ENCODE measurements at places on chromosomes 2 and 18.
A peak's percentile ranks its signal among the peaks of the same experiment; 100 is the strongest.

DNA sequence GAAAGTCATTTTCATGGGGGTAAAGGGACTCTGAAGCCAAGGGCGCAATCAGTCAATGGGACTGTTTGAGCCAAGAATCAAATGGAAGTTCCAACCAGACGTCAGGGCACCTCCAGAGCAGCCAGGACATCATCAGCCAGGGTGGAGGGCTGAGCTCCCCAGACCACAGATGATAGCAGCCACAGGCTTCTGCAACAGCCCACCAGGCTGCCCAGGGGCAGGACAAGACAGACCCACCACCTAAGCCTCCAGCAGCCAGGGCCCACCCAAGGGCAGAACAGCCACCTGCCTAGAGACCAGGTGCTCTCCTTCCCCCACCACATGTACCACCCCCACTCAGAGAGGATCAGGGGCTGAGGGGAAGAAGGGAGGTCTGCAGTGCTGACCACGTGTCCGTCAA lies 53.8 kb upstream of the SLC66A3 start:
- no peak for DNase-seq

- DNase-seq, result no peak
These were observed 533.8 kb downstream of the FBXO15 start for GRCh38 chr18:73613706-73614340.

DNA sequence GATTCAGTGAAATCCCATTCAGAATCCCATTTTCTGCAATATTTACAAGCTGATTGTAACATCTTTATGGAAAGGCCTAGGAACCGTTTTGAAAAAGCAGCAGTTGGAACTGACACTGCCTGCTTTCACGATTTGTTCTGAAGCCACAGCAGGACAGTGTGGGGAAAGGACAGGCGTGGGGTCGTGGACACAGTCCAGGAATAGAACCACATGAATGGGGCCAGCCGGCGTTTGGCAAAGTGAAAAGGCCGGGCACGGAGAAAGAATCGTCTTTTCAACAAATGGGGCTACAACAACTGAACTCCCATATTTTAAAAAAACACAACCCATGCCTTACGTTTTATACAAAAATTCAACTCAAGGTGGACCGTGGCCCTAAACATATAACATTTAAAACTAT lies 69.8 kb downstream of the SLC66A2 start:
- no peak for DNase-seq

GRCh38 chr18:48408727-48409590 lies at the start of gene ZBTB7C:
TSS of gene ZBTB7C (minus strand) at chr18:48409383.
- no peak for DNase-seq

- no peak for DNase-seq
These were observed 7.6 kb downstream of the FAM168B start for GRCh38 chr2:131085646-131086045.

DNA sequence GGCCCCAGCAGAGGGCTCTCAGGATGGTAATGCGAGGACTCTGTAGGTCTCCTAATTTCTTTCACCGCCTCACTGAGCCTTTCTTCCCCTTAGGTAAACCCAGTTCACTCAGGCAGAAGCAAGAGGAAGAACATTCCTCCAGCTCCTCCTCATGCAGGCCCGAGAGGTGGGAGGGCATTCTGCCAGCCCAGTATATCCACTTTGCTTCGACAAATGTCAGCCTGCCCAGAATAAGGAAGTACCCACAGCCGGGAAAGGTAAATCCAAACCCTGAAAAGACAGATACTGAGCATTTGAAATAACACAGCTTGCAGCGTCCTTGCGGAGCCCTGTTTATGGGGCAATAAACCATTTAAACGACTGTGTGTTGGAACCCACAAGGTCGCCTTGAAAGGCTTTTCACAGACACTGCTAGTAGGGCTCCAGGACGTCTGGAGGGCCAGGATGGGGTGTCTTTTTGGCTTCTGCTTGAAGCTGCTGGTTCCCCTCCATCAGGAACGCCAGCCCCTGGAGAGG lies 63.0 kb upstream of the STPG4 start:
- peak; percentile 73 for DNase-seq

DNA sequence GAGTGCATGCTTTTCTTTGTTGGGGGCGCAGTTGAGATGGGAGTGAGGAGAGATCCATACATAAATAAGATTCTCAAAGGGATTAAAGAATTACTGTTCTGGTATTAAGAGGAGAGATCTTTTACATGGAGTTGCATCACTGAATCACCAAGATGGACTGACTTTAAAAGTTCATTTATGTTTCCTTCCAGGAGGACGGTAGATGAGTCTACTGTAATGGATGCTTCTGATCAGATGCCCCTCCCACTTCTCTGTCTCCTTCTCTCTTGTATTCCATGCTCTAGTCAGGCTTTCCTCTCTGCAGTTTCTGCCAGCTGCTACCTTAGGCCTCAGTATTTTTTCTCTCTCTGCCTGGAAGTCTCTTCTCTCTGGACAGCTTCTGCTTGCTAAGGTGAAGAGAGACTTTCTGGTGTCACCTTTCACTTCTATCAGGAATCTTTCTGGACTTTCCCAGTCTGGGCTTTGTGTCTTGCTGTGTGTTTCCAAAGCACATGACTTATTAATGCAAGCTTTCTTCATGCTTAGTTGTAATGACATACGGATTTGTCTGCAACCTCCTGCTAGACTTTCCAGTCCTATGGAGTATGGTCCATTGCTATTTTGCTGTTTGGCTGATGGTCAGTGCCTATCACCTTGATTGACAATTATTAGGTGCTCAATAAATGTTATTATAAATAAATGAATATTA lies 23.6 kb downstream of the FAM171B start:
- DNase-seq, result no peak

DNA sequence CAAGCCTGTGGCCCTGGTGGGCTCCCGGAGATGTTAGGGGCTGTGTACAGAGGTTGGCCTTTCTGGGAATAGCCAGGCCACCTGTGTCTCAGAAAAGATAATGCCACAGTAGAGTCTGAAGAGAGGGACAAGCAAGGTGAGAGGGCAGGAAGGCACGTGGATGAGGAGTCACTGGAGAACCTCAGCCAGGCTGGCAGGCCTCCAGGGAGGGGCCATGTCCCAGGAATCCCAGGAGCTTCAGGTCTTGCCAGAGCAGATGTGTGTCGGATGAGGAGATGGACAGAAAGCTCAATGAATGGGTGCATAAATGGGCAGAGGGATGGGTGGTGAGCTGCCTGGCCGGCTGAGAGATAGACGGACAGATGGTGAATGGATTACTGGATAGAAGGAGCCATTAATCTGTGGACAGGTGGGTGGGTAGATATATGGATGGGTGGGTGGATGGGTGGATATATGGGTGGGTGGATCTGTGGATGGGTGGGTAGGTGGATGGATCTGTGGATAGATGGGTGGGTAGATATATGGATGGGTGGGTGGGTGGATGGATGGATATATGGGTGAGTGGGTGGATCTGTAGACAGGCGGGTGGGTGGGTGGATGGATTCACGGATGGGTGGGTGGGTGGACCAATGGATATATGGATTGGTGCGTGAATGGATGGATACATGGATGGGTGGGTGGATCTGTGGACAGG lies 7.9 kb upstream of the OTOF start:
- no peak for DNase-seq

- DNase-seq, result no peak
These were observed 324.9 kb downstream of the LPIN1 start for GRCh38 chr2:12071318-12071717.

- no peak for DNase-seq
These were observed 769.6 kb upstream of the CRIM1 start for GRCh38 chr2:35585972-35586371.

DNA sequence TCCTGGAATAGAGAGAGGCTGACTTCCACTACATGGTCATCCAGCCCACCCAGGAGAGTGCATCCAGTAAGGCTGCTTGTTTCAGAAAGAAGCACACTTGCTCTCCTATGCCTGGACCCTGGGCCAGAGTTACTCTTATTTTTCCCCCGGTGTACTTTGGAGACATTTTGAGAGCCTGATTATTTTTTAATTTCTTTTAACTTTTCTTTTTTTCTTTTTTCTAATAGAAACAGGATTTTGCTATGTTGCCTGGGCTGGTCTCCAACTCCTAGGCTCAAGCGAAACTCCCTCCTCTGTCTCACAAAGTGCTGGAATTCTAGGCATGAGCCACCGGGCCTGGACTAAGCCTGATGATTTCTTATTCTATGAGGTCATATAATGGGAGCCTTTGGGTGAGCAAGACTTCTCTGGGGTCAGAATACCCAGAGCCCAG lies 62.2 kb downstream of the RPL37A start:
- DNase-seq, result no peak

- DNase-seq, result no peak
These were observed 255.1 kb downstream of the MYT1L start for GRCh38 chr2:2075875-2076529.

GRCh38 chr18:6504605-6505497 lies 90.1 kb upstream of the L3MBTL4 start:
- DNase-seq, result no peak

DNA sequence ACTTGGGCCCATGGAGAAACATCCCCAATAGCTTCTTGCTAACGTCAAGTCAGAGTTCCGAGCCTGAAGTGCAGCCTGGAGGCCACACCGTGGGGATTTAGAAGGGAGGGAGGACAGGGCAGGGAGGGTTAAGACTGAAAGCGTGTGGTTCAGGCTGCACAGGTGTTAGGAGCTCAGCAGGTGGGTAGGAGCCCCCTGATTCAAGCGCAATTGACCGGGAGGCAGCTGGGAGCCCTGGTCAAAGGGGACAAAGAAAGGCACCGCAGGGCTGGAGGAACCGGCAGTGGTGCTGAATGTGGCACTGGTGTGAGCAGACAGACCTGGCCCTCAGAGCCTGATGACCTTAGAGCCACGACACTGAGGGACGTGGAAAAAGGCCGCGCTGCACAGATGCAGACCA lies 149.6 kb downstream of the TMEM18 start:
- DNase-seq, result no peak

GRCh38 chr2:147511491-147511948 lies 333.3 kb upstream of the ACVR2A start:
- no peak for DNase-seq

GRCh38 chr2:215286309-215286708 lies 25.6 kb upstream of the ATIC start:
- no peak for DNase-seq

- DNase-seq, result peak; percentile 80
These were observed 8.9 kb downstream of the TEX44 start for GRCh38 chr2:231601356-231602229.

GRCh38 chr2:26453421-26454329 lies 24.2 kb downstream of the OTOF start:
- no peak for DNase-seq

GRCh38 chr2:203344667-203345066 lies 16.5 kb downstream of the ABI2 start:
- DNase-seq, result no peak

DNA sequence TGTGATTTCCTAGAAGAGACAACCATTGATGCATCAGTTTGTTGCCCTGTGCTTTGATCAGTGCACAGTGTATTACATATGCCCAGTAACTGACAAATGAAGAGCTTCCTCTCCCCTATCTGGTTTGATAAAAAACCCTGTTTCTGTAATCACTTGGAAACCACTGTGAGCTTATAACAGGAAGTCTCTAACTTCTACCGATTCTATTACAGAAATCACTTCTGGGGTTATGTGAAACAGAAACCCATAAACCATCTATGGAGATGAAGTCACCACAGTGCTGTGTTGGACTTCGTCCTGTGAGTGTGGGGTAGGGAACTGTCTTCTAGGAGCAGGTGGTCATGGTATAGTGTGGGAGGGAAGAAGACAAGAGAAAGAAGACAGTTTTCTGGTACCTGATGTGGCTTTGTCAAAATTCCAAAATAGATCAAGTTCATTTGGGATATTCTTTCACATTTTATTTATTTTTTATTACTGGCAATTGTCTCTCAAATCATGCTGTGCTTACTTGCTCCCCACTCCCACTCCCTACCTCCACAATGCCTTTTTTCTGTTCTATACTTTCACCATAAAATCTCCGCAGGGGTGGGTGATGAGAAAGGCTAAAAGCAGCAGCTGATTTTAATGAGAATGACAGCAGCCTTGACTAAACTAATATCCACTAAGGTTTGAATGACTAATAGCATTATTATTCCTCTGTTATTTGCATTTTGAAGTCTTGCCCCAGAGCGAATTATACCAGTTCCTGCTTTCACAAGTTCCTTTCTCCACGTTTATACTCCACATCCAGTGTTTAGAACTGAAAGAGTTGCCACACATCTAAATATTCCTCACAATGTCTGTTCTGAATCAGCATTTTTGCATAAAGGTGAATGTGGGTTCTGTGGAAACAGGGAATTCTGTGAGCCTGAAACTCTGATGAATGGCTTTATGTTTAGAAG lies 41.7 kb upstream of the RND3 start:
- peak; percentile 91 for DNase-seq

DNA sequence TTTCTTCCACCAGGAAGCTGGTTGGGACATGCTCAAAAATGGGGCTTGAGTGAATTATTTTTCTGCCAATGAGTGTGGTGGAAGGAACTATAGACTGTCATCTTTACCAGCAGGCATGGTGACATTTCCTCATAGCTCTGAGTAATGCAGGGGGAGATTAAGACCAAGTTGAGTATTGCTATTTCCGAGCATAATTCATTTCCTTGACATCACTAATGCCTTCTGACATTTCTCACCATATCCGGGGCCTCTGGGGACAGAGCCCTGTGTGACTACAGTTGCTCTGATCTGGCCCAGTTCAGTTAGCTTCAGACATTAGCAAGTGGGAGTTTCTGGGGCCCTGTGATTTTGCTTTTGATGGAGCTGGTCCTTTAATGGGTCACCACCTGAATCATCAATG lies 410.4 kb downstream of the MEIS1 start:
- peak; percentile 38 for DNase-seq

DNA sequence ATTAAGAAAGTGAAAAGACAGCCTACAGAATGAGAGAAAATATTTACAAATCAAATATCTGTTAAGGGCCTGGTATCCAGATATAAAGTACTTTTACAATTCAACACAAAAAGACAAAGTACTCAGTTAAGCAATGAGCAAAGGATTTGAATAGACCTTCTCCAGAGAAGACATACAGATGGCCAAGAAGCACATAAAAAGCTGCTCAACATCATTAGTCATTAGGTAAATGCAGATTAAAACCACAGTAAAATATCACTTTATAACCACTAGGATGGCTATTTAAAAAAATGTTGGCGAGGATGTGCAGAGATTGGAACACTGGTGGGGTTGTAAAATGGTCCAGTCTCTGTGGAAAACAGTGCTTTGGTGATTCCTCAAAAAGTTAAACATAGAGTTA lies 38.9 kb downstream of the RAB31 start:
- peak; percentile 23 for DNase-seq

GRCh38 chr2:173355866-173356508 lies 1.3 kb downstream of the CDCA7 start:
- DNase-seq, result no peak

DNA sequence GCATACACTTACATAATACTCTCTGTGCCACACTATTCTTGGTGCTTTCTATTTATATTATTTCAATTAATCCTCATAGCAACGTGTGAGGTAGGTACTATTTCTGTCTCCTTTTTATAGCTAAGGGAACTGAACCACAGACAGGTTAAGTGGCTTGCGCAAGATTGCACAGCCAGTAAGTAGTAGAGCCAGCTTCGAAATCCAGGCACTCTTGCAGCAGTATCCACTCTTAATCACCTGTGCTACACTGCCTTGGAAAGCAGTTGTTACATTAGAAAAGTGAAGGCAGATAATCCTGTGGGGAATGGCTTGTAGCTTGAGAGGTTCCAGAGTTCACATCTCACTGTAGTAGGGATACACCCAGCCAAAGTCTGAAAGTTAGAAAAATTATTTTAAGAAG lies 198.3 kb downstream of the LDLRAD4 start:
- no peak for DNase-seq

GRCh38 chr2:119760237-119760955 lies 674 bp downstream of the PTPN4 start:
- no peak for DNase-seq

Data from PC-9 (cell line).